ENCODE measurements at places on chromosomes 4 and X. TPM values are rescaled to one million over a fixed set of nuclear protein-coding genes. Genes with fewer than 3 reads are reported as not detected.

DNA sequence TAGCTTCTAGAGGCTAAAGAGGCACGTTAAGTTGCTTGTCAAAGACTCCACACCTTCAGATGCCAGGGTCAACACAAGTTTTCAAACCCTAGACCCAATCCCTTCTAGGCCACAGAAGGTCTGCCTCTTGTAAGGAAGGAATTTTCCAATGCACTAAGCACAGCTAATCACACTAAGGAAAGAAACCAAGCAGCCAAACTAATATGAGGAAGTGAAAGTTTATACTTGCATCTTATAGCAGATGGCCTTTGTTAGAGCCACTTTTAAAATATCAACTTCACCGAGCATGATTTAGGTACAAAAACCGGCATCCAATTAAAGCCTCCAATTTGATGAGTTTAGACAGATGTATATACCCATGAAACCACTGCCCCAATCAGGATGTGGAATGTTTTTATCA, 9.9 kb downstream of the FHL1 start:
- peaks cover 8% of the 10 kb centered on the region for H3K4me1 ChIP-seq
- H3K27ac ChIP-seq, result peak overlapping the region; percentile 73
- no peaks in the 10 kb centered on the region for H3K36me3 ChIP-seq

- H3K4me1 ChIP-seq, result peaks cover 2% of the 10 kb centered on the region
- H3K27me3 ChIP-seq, result peaks cover 2% of the 10 kb centered on the region
- no peak overlapping the region for H3K4me3 ChIP-seq
- no peak for DNase-seq
These were observed 21.1 kb downstream of the PNMA6E start for GRCh38 chrX:153379971-153380581.

DNA sequence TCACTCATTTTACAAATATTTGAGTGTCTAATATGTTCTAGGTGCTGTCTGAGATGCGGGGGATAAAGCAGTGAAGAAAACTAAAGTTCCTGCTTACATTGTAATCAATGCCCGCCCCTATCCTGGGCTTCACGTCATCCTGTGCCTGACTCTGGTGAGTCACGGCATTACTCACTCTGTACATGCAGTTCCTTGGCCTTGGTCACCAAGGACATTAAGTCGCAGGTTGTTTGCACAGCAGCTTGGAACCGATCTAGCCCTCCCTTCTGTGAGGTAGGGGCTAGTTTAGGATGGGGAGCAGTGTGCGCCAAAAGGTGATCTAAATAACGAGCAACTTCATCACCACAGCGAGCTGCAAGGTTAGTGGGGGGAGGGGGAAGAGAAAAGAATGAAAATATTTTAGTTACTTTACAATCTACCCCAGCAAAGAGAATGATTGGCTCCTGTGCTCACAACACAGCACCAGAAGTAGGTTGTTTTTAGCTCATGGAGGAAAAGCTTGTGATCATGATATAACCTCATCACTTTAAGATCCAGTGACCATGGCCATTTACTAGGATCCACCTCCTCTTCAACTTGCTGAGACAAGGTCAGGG, 48.0 kb upstream of the HDAC8 start:
- no peaks in the 10 kb centered on the region for H3K27me3 ChIP-seq
- peak overlapping the region; percentile 63 for H3K27ac ChIP-seq
- peak; percentile 89 for DNase-seq
- peak overlapping the region; percentile 29 for H3K4me3 ChIP-seq

Gene OTC
- not detected for polyA plus RNA-seq

Gene PPP4R3C
- not detected for polyA plus RNA-seq

GRCh38 chr4:101290654-101291053, 56.7 kb downstream of the PPP3CA start:
- H3K4me1 ChIP-seq, result peaks cover 5% of the 10 kb centered on the region
- H3K36me3 ChIP-seq, result no peaks in the 10 kb centered on the region
- no peak overlapping the region for H3K4me3 ChIP-seq
- H3K27me3 ChIP-seq, result no peaks in the 10 kb centered on the region
- H3K27ac ChIP-seq, result no peak overlapping the region

- H3K4me1 ChIP-seq, result no peaks in the 10 kb centered on the region
- H3K27ac ChIP-seq, result no peak overlapping the region
- no peaks in the 10 kb centered on the region for H3K27me3 ChIP-seq
- no peaks in the 10 kb centered on the region for H3K36me3 ChIP-seq
- H3K4me3 ChIP-seq, result no peak overlapping the region
- DNase-seq, result peak; percentile 12
These were observed 36.1 kb downstream of the COQ2 start for GRCh38 chr4:83248486-83248885.

Data from IMR-90 (cell line).